ENCODE measurements at places on chromosomes 1 and 21. TPM values are rescaled to one million over a fixed set of nuclear protein-coding genes. Genes with fewer than 3 reads are reported as not detected.

The SEMA4A gene
- total RNA-seq: 0.31 TPM

The SLC35D1 gene
- 15.2 TPM for total RNA-seq

GRCh38 chr1:53987880-53988279 lies 30.1 kb downstream of the LDLRAD1 start:
- DNase-seq: no peak

DNA sequence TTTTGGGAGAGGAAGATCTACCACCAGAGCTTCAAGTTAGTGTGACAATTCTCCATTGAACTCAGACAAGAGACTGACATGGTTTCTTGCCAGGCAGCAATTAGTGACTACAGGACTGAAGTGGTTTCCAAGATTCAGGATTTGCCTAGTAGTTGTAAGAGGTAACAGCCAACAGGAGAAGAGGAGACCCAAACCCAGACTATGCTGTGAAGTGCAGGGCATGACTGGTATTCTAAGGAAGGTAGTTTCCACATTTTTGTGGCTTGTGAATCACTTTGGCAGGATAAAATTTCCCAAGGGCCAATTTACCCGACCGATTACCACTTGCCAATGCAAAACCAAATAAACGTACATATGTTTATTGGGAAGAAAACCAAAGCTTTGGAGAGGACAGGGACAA lies 14.7 kb upstream of the RAP1A start:
- DNase-seq: peak; percentile 85

GRCh38 chr1:73909043-73909562 lies 288.9 kb downstream of the LRRIQ3 start:
- no peak for DNase-seq

GRCh38 chr1:102434421-102434820 lies 437.7 kb upstream of the OLFM3 start:
- DNase-seq: peak; percentile 53

DNA sequence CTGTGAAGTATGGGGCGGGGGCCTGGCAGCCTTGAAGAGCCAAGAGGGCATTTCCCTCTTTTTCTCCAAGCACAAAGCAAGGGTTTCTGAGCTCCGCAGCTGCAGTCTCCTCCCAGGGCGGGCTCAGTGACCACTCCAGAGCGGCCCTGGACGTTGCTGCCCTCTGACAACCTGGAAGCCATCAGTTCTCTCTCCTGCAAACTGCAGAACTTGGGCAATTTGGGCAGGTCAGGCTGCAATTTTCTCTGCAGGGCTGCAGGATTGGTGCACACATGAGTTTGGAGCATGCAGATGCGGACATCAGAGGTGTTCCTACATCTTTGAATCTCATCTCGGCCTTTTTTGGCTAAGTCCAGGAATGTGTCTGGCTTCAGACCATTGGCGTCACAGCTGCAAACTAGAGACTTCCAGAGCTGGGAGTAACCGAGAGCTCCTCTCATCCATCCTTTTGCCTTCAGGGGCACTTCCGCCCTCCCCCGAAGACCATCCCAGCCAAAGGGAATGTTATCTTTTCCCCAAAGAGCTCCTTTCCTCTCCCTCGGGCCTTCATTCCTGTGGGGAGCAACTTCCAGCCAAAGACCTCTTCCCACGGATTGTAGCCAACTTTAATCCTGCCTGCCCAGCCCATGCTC lies 139.6 kb upstream of the WNT4 start:
- DNase-seq: no peak

DNA sequence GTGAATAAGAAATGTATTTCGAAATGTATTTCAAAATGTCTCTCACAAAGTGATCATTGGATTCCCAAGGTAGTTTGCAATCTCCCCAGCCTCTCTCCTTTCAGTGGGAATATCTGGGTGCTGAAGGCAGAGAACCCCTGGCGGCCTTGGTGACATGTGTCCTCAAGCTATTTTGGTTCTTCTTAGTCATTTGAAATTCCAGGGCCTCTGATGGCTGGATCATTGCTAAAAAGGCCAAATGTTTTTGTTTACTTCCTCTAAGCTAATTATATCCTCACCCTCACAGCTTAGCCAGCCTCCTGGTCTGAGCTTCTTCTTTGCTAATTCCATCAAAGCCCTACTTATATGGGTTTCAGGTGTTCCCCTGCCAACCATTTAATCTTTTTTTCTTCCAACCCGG lies 71.2 kb downstream of the LRRC40 start:
- DNase-seq: no peak

GRCh38 chr1:37676281-37677142 lies 15.8 kb upstream of the CDCA8 start:
- DNase-seq: no peak

The FCRLB gene
- total RNA-seq: 2.7 TPM

The CAMSAP2 gene
- 57.9 TPM for total RNA-seq

GRCh38 chr1:156662005-156662799 lies 15.0 kb downstream of the NES start:
- DNase-seq: peak; percentile 74

The MTARC2 gene
- total RNA-seq: 0.55 TPM

GRCh38 chr1:116587501-116588227 lies 16.8 kb upstream of the CD58 start:
- DNase-seq: no peak

GRCh38 chr21:38849776-38850175 lies 44.0 kb downstream of the ETS2 start:
- DNase-seq: no peak

DNA sequence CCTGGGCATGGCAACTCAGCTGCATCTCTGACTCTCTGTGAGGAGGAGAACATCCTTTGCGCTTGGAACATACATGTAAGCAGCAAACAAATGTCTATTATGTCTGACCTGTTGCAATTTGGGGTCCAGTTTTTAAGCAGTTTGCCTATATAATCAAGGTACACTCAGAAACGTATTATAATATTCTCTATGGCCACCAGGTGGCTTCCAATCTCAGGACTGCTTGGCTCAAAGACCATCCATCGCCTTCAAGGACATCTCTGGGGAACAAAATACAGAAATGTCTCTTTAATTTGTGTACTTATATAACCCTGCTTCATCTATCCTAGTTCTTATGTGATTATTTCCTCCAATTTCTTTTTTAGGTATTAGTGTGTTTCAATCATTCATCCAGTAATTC lies 227.2 kb downstream of the OLFM3 start:
- no peak for DNase-seq

DNA sequence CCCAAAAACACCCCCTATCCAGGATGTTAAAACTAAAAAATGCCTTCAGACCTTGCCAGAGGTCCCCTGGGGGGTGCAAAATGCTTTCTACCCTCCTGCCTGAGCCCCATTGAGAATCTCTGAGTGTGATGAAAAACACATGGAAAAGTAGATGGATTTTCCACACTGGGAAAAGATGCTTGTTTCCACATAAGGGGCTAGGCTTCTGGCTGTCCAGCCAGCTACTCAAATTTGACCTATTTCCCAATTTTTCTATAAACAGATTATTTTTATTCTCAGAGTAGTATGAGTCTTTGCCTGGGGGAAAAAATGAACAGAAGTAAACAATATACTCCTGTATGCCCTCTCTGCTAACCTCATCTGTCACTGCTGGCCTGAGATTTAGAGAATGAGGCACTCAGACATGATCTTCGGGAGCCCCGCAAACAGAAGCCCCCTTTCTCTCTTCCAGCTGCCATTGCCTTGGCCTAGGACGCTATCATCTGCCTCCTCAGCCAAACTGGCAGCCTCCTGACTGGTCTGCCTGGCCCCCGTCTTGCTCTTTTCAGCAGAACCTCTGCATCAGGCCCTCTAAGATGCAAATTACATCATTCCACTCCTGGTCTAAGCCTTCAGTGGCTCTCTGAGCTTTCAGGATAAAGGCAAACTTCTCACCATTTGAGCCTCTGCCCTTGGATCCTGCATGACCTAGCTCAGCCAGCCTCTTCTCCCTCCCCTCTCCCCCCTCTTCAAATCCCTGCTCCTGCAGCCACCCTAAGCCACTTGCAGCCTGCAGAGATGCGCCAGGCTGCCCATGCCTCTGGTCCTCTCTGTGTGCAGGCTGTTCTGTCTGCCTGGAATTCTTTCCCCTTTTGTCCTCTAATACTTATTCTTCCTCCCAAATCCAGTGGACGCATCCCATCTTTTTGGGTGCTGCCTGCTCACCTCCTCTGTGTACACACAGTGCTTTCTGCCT lies 39.7 kb upstream of the TMEM125 start:
- DNase-seq: no peak

The IGSF3 gene
- 20.9 TPM for total RNA-seq

DNA sequence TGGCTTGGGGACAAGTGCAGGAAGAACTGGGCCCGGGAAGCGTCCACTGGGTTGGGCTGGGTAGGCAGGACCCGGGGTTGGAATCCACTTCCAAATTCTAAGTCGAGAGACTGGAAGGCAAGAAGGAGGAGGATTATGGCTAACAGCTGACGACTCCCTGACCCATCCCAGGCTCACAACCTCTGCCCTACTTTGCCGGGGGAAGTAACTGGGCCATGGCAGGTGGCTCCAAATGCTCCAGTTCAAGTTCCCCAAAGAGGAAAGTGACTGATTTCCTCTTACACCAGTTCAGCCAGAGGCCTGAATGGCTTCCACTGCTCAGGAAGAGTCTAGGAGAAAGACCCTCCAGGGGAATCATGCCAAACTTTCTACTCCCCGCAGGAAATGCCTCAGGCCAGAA lies 11.4 kb downstream of the EMC1 start:
- DNase-seq: no peak

The CELA3A gene
- not detected for total RNA-seq

DNA sequence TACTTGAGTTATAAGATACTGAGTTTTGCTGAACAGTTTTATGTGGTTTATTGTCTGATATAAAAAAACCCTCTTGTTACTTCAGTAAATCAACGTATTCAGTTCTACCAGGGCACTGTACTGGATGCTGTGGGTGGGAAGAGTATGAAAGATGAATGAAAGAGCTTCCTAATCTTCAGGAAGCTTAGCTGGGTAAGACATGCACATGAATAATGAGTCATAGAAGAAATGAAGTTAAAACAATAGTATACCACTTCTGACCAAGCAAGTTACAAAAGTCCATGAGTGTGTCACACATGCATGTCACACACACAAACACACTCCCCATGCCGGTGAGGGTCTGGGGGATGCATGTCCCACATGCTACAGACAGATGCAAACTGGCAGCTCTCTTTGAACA lies 105.9 kb downstream of the SIPA1L2 start:
- no peak for DNase-seq

The TFF3 gene
- total RNA-seq: not detected

The TNFSF18 gene
- 0.12 TPM for total RNA-seq

DNA sequence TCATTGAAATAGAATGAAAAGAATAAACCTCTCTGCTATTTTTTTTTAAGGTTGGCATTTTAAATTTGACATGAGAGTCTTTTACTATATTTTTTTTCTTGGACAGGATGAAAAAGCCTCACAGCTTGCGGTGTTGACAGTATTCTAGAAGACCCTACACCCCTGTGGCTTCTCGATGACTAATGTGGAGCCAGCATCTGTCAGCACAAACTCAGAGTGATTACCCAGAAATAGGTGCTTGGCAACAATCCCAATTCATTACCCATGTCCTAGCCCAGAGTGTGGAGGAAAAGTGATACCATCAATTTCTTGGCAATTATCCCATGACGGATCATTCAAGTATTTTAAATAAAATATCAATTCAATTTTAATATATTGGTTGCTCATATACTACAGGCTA lies 186.8 kb upstream of the MAP1LC3C start:
- DNase-seq: no peak

GRCh38 chr21:32386195-32386870 lies 6.5 kb downstream of the URB1 start:
- DNase-seq: no peak

DNA sequence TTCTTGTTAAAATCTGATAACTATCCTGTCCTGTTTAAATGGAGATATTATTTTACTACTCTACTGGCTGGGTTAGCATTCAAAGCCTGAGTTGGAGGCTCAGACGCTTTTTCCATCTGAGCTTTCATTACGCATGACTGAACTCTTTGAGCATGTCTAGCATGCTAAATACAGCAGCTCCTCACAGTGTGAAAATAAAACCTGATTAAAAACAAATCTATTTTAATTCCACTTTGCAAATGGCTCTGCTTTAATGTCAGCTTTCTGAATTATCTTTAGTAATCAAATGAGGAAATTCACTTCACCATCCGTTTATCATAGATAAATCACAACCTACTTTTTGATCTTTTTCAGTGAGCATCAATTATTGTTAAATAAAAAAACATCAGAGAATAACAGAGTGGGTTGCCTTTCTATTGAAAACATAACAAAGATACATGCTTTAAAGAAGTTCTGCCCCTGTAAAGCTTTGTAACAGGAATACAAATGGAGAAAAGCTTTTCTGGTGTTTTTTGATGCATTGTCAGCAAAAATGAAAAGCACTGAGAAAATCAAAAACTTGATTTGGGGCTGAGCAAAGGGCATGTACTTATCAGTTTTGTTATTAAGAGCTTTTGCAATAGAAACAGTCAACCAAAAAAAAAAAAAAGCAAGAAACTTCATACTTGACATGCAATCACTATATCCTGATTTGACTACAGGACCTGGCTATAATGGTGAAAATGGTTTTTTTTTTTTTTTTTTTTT lies 3.5 kb upstream of the SPEN start:
- no peak for DNase-seq

DNA sequence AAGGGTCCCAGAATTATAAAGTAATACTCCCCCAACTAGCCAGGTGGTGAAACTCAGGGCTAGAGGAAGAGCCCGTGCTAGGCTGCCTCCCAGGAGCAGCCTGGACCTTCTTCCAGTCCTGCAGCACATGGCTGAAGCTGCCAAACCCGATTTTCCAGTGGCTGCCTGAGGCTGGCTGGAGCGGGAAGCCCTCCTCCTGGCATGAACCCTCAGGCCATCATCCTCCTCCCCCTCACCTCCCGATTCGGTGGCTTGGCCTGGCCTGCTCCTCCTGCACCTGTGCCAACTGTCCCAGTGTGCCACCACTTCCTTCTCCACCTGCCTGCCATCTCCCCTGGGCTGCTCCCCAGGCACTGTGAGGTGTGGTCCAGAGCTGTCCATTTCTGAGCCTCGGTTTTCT lies 3.0 kb upstream of the TSPAN1 start:
- DNase-seq: no peak

The DSCAM gene
- not detected for total RNA-seq

DNA sequence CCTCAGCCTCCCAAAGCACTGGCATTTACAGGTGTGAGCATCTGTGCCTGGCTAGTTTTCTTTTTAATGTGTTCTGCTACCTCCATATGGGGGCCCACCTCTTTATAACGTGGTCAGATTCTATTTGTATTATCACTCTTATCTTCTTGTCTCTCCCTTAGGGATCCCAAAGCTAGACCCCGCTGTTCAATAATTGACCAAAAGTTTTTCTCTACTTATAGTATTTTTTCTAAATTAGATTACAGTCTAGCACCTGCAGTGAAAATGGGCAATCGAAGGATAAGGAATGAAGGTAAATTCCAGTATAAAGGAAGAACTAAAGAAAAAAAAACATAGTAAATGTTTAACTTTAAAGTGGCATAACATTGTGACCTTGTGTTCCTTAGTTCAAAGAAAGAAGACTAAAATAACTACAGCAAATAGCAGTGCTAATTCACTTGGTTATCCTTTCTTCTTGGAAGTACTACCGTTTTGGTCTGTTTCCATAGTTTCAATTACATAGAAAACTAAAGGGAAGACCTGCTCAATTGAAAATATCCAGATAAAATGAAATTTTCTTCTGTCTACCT lies 24.1 kb downstream of the NFYC start:
- DNase-seq: no peak

All from A172 (cell line).